Stimulated activated CD4-positive, alpha-beta T cell treated with anti-CD3 and anti-CD28 coated beads, TNF-alpha, amount 100 ng/mL, for 1 hour (primary cell): ENCODE measurements at places on chromosomes 11 and 22.

- DNase-seq, result no peak
These were observed 43.8 kb downstream of the CEP164 start for GRCh38 chr11:117371453-117371852.

- DNase-seq, result no peak
These were observed 77.7 kb downstream of the NAT10 start for GRCh38 chr11:34182921-34183685.

DNA sequence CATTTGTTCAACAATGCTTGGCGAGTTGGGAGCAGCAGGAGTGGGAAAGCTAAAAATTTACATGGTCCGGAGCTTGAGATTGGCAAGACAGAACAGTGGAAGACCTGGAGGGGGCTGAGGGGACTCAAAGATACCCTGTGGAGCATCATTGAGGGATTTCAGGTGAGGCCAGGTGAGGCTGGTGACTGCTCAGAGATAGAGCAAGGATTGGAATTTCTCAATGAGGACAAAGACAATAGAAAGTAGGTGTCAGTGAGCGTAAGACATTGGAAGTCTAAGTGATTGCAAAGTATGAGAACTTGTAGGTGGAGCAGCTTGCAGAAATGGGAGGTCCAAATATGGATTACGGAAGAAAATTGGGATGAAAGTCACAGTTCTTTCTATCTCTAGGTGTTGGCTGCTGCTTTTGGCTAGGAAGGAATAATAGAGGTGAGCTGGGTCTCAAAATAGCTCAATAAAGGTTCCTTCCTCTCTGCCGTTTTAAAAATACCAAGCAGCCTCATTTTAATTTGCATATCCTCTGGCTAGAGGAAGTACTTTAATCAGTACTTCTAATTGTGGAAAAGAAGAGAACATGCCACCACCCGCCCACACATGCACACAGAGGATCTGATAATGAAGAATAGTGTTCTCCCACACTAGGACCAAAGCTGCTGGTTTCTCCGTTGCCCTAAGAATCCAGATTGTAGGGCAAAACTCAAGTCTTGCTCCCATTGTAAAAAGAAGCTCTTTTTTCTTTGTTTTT lies 41.8 kb upstream of the SORL1-AS1 start:
- no peak for DNase-seq

- DNase-seq, result no peak
These were observed 50.3 kb downstream of the TUG1 start for GRCh38 chr22:31019191-31019930.

DNA sequence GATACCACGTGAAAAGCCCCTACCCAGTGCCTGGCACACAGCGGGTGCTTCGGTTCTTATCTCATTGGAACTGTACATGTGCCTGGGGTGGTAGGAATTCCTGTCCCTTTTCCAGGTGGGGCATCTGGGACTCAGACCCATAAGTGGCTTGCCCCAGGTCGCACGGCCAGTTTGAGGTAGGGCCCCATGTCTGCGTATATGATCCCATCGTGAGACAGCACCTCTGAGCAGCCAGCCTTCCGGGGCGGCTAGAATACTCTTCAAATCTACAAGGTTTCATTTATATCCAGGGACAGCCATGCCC lies 33.5 kb upstream of the SMIM38 start:
- DNase-seq, result no peak

GRCh38 chr11:43575913-43576310 lies 104.6 kb upstream of the HSD17B12 start:
- DNase-seq, result no peak

GRCh38 chr11:62411524-62411923 lies 7.3 kb upstream of the SCGB1A1 start:
- DNase-seq, result no peak

DNA sequence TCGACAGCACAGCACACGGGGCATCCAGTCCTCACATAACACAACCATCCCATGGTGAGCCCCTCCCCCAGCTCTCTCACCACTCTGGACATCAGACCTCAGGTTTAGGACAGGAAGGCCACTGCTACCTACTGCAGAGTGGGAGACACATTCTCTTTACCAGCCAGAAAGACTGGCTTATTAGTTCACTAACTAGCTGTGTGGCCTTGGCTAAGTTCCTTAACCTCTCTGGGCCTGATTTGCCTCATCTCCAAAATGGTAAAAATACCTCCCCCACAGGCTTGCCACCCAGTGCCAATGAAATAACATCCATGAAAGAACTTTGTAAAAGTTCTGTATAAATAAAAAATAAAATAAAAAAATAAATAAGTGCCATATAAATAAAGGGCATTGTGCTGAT lies 32.1 kb downstream of the USH1C start:
- DNase-seq, result no peak

- DNase-seq, result no peak
These were observed 13.7 kb downstream of the CYB561A3 start for GRCh38 chr11:61347916-61348461.

DNA sequence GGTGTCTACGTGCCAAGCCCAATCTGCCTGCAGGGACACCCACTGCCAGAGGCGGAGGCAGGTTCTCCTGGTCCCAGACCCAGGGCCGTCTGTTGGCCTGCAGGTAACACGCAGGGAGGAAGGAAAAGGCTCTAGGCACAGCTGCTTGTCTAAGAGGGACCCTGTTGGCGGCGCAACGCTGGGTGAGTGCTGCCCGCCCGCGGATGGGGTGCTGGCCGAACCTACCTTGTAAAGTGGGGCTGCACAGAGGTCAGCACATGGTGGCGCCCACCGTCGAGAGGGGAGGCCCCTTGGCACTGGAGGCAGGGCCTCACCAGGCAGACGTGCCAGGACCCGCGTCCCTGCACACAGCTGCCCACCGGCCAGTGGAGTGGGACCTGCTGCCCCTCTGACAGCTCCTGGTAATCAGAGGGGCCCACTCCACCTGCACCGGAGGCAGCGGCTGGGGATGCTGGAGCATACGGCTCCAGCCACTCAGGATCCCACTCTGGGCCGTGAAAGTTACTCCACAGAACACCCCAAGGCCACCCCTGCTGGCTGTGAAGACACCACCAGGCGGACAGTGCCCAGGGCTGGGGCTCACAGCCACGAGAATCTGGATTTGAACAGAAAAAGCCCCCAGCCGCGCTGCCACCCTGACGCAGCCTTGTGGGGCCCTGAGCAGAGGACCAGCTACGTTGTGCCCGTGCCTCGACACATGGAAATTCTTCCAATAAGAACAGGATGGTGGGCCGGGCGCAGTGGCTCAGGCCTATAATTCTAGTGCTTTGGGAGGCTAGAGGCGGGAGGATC lies 24.0 kb downstream of the TBX1 start:
- no peak for DNase-seq

GRCh38 chr11:69409812-69410645 lies 71.4 kb upstream of the LINC01488 start:
- DNase-seq, result no peak

GRCh38 chr11:10694486-10695239 lies 1.1 kb upstream of the IRAG1 start:
- DNase-seq, result no peak

- no peak for DNase-seq
These were observed 6.0 kb upstream of the PNPLA5 start for GRCh38 chr22:43897751-43898261.

DNA sequence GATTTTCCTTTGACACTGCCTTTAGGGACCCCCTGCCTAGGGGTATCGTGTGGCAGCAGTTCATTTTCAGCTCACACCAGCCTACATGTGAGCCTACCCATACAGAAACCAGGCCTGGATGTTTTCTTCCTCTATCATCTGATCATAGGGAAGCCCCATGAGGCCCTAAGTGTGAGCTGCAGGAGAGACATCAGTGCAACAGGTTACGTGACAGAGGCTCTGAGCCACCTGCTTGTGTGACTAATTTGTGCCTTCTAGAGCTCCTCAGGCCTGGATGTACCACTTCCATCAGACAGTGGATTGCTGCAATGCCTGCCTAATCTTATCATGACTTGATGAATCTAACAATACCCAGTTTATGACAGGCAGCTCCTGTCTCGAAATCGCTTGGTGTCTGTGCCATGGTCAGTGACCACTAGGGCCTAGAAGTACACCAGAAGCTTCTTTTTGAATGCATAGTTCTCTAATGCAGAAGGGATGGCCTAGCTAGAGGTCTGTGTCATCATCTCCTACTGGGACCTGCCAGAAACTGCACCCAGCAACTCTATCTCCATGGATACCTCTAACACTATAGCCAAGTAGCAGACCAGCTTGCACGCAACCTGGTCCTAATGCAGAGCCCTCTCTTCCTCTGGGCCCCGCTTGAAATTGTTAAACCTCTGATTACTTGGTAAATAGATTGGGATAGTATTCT lies 109.7 kb upstream of the CLPB start:
- DNase-seq, result no peak

DNA sequence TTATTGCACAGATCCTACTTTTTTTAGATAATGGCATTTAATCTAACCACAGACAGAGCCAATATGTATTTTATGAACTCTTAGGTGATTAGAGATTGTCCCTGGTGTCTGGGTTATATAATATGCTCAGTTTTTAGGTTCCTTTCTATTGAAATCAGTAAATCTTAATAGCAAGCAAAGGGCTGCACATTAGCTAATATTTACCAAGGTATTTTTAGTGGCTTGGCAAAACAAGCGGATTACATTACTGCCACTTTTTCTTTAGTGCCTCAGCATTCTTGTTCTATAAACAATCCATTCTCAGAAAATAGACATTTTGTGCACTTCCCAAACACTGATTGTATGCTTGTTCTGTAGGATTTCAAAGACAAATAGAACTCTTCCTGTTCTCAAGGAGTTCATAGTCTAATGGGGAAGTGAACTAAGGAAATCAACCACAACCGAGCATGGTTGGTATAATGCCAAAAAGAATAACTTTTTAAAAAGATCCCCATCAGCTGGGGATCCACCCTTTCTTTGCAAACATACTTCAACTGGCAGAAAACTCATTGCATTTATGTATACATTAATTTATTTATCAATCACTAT lies 23.8 kb downstream of the KCNJ1 start:
- DNase-seq, result no peak

GRCh38 chr11:39683288-39683950 lies 1776.0 kb downstream of the LRRC4C start:
- DNase-seq, result no peak

DNA sequence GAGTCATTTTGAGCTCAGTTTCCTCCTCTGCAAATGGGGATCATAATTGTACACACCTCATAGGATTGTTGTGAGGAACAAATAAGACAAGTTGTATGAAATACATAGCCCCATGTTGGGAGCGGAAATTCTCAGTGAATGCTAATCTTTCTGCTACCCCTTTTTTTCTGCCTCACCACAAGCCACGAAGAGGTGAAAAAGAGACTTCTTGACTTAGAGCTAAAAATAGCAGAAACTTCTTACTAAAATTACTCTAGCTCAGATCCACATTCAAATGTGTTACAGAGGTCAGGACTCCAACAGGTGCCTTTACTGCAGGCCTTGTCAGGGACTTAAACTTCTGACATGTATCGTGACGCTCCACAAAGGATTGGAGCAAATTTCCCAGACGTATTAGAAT lies 128.5 kb downstream of the MIAT start:
- DNase-seq, result no peak

DNA sequence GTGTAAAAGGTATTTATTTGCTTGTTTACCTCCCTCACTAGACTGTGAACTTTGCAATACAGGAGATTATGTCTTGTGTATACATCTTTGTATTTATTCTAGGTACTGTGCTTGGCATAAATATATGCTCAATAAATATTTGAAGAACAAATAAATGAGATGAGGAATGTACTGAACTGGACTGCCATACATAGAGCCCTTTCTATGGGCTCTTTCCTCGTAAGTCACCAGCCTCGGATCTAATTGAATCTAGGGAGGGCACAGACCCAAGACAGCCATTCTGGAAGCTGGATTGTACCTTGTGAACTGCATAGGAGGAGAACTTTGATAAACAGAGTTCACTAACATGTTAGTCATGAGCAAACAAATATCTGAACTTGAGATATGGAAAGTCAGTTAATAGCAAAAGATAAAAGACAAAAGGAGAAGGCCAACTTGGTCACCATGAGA lies 503.9 kb downstream of the INSC start:
- no peak for DNase-seq

GRCh38 chr11:21289686-21290085 lies 620.3 kb downstream of the NELL1 start:
- DNase-seq, result no peak

DNA sequence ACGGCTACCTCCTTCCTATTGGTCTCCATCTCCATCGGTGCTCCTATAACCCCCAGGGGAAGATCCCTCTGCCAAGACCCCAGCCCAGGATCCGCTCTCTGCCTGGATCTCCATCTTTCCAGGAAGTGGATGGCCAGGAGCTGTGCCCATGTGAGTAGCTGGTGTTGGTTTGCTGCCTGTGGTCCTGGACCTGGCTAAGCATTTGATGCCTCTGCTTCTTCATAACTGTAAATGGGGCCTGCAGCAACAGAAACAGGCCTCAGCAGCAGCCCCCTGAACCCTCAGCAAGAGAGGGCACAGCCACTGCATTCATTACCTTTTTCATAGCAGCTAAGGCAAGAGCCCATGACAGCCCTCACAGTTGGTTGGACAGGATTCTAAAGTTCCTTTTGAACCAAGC lies 26.6 kb upstream of the CSNK2A3 start:
- DNase-seq, result no peak

DNA sequence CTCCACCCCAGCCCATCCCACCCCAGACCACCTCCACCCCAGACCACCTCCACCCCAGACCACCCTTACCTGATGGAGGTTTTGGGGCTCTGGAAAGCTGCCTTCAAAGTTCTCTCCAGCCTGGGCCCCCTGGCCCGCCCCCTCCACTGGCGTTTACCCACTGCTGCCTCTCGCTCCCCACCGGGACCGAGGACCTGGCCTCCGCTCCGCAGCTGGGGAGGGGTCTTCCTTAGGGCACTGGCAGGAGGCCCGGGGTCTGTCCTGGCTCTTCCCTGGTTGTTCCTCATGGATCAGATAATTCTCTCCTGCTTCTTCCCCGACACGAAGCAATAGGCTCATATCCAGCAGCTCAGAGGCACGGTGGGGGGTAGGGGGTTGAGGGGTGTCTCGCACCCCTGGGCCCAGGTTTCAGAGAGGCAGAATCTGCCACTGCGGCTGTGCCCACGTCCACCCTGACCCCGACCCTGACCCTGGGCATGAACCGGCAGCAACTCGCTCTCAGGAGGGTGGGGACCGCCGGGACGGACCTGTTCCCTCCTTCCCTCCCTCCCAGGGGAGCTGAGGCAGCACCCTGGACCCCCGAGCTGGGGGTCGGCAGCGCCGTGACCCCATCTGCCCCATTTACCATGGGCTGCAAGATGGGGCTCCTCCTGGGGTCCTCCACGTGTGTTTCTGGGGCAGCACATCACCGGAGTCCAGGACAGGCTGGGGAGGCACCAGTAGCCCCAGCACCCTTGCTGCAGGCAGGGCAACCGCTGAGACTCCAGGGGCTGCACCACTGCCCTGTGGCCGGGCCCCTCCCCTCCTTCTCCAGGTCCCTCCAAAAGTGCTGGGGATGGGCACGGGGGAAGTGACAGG lies 12.9 kb downstream of the KRTAP5-5 start:
- no peak for DNase-seq

GRCh38 chr11:17852246-17852645 lies 117.7 kb downstream of the KCNC1 start:
- no peak for DNase-seq

DNA sequence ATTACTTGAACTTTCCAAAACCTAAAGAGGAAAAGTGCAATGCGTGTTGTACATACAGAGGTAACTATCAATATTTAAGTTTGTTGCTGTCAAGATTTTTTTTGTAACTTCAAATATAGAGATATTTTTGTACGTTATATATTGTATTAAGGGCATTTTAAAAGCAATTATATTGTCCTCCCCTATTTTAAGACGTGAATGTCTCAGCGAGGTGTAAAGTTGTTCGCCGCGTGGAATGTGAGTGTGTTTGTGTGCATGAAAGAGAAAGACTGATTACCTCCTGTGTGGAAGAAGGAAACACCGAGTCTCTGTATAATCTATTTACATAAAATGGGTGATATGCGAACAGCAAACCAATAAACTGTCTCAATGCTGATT lies 2.1 kb downstream of the ADM start:
- no peak for DNase-seq

GRCh38 chr11:57776577-57777210 lies 15.1 kb downstream of the CTNND1 start:
- DNase-seq, result no peak
